ENCODE measurements at places on chromosomes 4 and X. TPM values are rescaled to one million over a fixed set of nuclear protein-coding genes. Genes with fewer than 3 reads are reported as not detected.

The MID2 gene
- total RNA-seq, result 10.6 TPM

The FAM236C gene
- total RNA-seq, result not detected

The RENBP gene
- 0.13 TPM for total RNA-seq

The PRSS12 gene
- 0.25 TPM for total RNA-seq

The SLC9A7 gene
- 11.5 TPM for total RNA-seq

The PLAC8 gene
- total RNA-seq, result 0.66 TPM

The PHEX gene
- total RNA-seq, result 0.34 TPM

The MAGIX gene
- 1.7 TPM for total RNA-seq

The CHRNA9 gene
- 1.2 TPM for total RNA-seq

The RAB9B gene
- total RNA-seq, result 0.03 TPM

The SPOCK3 gene
- total RNA-seq, result not detected

The SULT1B1 gene
- not detected for total RNA-seq

The CSN2 gene
- total RNA-seq, result not detected

The ZNF711 gene
- 1.1 TPM for total RNA-seq

The GAGE12F gene
- not detected for total RNA-seq

The PDGFRA gene
- 0.63 TPM for total RNA-seq

The IQCM gene
- not detected for total RNA-seq

The MXRA5 gene
- total RNA-seq, result not detected

The SPP1 gene
- 221 TPM for total RNA-seq

The TCEAL6 gene
- total RNA-seq, result not detected

The RHOXF2B gene
- total RNA-seq, result not detected

The SRPX gene
- total RNA-seq, result 7.3 TPM

The COL4A6 gene
- 15.5 TPM for total RNA-seq

The NLRP2B gene
- total RNA-seq, result not detected

The UGT8 gene
- 0.13 TPM for total RNA-seq

The PARM1 gene
- 0.65 TPM for total RNA-seq

The KCTD8 gene
- not detected for total RNA-seq

The TCP11X2 gene
- not detected for total RNA-seq

The TLR6 gene
- 3.6 TPM for total RNA-seq

The HSD17B13 gene
- 0.06 TPM for total RNA-seq

The MAGEC1 gene
- 0.02 TPM for total RNA-seq

The FAM184B gene
- not detected for total RNA-seq

The ADH1C gene
- not detected for total RNA-seq

The POLN gene
- total RNA-seq, result 0.96 TPM

The UGT2B28 gene
- total RNA-seq, result not detected

The FAM47A gene
- total RNA-seq, result not detected

The FDCSP gene
- not detected for total RNA-seq

The PDZD11 gene
- total RNA-seq, result 86.7 TPM

The MAGEA2B gene
- total RNA-seq, result not detected

The FAM199X gene
- total RNA-seq, result 14.8 TPM

The LRP2BP gene
- total RNA-seq, result 0.10 TPM

The TMEM271 gene
- total RNA-seq, result not detected

The RAB41 gene
- not detected for total RNA-seq

The ODAPH gene
- not detected for total RNA-seq

The GC gene
- not detected for total RNA-seq

The HSPA4L gene
- total RNA-seq, result 9.0 TPM

The PCSK1N gene
- 40.2 TPM for total RNA-seq

The CSN1S1 gene
- not detected for total RNA-seq

The NLGN3 gene
- 1.0 TPM for total RNA-seq

The ERCC6L gene
- 12.0 TPM for total RNA-seq

The OTC gene
- total RNA-seq, result not detected

The ARL13A gene
- total RNA-seq, result 0.13 TPM

The P2RY4 gene
- not detected for total RNA-seq

The HMGN5 gene
- 3.8 TPM for total RNA-seq

Measured in A549 treated with RU486 at 1 μM for 4 hours (cell line).